ENCODE measurements at places on chromosomes 16 and 17. TPM values are rescaled to one million over a fixed set of nuclear protein-coding genes. Genes with fewer than 3 reads are reported as not detected.

- no peak for DNase-seq
Observed at GRCh38 chr17:28141313-28141712, 98.8 kb downstream of the NLK start.

- DNase-seq, result no peak
Observed at GRCh38 chr17:18037486-18037885, 1.5 kb downstream of the ATPAF2 start.

DNA sequence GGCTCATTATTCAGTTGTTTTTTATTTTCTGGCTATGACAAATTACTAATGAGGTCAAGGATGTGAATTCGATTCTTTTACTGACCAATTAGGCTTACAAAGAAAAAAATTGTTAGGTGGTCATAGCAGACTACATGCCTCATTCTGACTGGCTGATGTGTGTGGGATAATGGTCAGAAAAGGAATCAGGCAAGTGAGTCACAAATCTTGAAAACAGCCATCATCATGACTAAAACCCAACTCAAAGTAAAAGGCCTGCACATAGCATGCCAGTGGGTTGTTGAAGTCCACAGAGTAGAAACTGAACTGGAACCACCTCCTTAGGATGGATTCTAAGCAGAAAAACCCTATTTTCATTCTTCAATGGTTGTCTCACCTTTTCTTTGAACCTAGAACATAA is 8.6 kb downstream of the RPGRIP1L start:
- no peak for DNase-seq

GRCh38 chr16:87681981-87682570 is 79.8 kb downstream of the JPH3 start:
- DNase-seq, result no peak

DNA sequence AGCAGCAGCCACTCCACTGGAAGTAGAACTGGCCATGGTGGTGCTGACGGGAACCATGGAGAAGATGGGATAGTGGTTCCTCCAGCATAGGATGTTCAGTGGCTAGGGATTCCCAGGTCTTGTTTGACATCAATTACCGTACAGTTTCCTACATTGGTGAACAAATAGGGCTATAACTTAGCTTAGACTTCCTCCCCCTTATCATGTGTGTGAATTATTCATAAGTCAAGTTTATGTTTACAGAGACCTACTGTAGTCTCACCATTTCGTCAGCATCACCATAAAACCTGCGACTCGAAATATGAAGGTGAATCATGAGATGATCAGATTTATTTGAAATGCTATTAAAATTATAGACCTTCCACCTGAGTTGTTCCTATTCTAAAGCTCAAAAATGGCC is 1.2 kb downstream of the KRTAP2-3 start:
- DNase-seq, result no peak

GRCh38 chr17:27283060-27283459 is 10.9 kb upstream of the WSB1 start:
- DNase-seq, result no peak

CDH8 gene
- 15.1 TPM for polyA plus RNA-seq

DNA sequence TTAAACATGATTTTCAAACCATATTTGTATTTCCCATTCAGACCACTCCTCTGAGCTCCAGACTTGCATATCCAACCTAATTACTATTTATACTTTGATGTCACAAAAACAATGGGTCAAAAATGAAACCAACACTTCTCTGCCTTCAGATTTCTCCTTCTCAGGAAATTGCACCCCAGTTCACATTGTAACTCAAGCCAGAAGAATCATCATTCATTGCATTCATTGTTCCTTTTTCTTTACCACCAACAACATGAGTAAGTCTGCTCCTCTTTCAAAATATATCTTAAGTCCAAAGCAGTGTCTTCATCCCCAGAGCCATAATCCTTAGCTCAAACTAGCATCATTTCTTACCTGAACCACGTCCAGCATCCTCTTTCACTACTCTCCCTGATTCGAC is 2.6 kb upstream of the AKAP1 start:
- DNase-seq, result no peak
